ENCODE measurements at places on chromosomes 1 and 21. TPM values are rescaled to one million over a fixed set of nuclear protein-coding genes. Genes with fewer than 3 reads are reported as not detected.

DNA sequence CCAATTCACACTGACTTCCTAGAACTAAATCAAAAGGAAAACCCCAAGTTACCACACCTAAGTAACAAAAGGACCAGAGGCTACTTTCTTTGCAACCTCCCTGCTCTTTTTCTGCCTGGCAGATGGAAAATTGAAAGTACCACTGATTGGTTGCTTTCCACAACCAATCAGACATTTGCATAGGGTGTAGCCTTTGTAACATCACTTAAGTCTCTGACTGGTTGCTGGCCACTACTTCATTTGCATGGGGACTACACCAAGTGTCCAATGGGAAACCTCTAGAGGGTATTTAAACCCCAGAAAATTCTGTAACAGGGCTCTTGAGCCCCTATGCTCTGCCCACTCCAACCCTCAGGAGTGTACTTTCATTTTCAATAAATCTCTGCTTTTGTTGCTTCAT, 365.0 kb downstream of the LTN1 start:
- no peak for DNase-seq
- no peaks in the 10 kb centered on the region for H3K36me3 ChIP-seq
- no peaks in the 10 kb centered on the region for H3K27me3 ChIP-seq
- H3K4me3 ChIP-seq: no peak overlapping the region

DNA sequence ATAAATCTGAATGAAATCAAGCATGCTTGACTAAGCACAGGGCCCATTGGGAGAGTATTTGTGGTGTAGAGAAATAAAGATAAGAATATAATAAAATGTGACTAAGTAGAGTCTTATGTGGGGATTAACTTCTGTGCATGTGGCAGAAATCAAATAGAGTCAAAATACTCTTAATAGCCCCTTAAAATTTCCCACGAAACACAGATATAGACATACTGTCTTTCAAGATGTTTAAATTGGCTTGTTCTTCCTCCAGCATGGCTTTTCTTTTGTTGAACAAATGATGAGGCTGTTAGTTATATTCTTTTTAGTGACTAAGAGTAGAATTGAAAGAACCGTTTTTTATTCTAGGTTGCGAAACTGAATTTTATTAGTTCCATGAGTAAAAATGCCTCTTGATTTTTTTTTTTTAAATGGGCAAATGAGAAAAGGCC, 112.3 kb downstream of the RPS6KC1 start:
- H3K27ac ChIP-seq: no peak overlapping the region
- no peak overlapping the region for H3K4me3 ChIP-seq
- H3K36me3 ChIP-seq: no peaks in the 10 kb centered on the region

- no peaks in the 10 kb centered on the region for H3K27me3 ChIP-seq
- H3K27ac ChIP-seq: no peak overlapping the region
- peaks cover 3% of the 10 kb centered on the region for H3K36me3 ChIP-seq
- H3K4me1 ChIP-seq: peaks cover 29% of the 10 kb centered on the region
- peak; percentile 71 for DNase-seq
- no peak overlapping the region for H3K4me3 ChIP-seq
Observed at GRCh38 chr1:22712502-22713271, 2.0 kb downstream of the EPHB2 start.

DNA sequence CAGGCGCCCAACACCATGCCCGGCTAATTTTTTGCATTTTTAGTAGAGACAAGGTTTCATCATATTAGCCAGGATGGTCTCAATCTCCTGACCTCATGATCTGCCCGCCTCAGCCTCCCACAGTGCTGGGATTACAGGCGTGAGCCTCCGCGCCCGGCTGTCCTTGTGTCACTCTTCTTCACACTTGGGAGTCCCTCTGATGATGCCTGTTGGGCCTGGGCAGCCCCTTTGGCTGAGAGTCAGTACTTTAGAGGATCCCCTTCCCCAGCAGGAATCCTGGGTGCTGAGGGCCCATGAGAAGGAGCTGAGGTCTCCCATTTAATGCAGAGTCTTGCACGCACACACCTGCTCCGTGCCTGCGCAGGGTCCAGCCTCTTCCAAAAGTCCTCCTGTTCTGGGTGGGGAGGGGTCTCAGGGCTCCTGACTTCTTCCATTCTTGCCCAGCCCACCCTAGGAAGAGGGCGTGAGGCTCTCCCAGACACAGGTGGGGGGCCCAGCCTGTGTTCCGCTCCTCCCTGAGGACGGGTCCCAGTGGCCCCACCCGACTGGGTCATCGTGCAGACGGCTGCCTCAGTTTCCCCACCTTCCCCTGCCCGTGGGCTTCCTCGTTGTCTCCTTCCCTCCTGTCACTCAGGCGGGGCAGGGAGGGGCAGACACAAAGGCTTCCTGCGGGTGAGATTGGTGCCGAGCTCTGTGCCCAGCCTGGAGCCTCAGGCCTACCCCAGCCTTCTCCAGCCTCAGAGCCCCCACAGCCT, 3.9 kb downstream of the TTLL10 start:
- H3K36me3 ChIP-seq: no peaks in the 10 kb centered on the region
- no peaks in the 10 kb centered on the region for H3K4me1 ChIP-seq
- H3K4me3 ChIP-seq: no peak overlapping the region
- DNase-seq: no peak
- no peak overlapping the region for H3K27ac ChIP-seq
- no peaks in the 10 kb centered on the region for H3K27me3 ChIP-seq

The GRHL3 gene
- total RNA-seq: 0.95 TPM

DNA sequence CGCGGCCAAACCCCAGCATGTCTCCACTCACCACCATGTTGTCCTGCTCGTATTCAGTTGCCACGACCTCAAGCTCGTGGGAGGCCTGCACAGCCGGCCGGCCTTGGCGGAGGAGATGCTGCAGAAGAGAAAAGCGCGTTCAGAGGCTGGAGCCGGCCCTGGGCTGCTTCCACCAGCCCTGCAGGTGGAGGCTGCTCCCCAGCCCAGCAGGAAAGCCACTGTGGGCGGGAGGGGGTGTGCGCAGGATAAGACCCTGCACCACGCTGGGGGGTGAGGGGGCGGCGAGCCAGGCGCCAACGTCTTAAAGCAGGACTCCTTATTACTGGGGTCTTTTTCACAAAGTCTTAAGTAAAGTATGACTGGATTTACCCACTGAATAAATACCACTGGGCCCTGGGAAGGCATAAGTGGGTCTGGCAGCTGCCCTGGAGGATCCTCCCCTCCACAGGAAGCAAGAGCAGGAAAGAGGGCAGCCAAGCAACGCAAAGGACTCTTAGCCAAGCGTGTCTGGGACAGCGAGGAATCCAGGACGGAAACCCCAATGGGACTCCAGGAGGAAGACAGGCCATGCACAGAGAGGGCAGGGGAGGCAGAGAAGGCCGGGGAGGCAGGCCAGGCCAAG, 104.8 kb downstream of the NPHP4 start:
- no peaks in the 10 kb centered on the region for H3K27me3 ChIP-seq
- no peak for DNase-seq
- H3K4me1 ChIP-seq: no peaks in the 10 kb centered on the region
- peaks cover 24% of the 10 kb centered on the region for H3K36me3 ChIP-seq

The FAM110D gene
- total RNA-seq: 1.1 TPM

The DENND2D gene
- 39.3 TPM for total RNA-seq

The APOBEC4 gene
- 3.3 TPM for total RNA-seq

The FCRL3 gene
- 0.61 TPM for total RNA-seq

The VANGL1 gene
- total RNA-seq: 7.6 TPM

DNA sequence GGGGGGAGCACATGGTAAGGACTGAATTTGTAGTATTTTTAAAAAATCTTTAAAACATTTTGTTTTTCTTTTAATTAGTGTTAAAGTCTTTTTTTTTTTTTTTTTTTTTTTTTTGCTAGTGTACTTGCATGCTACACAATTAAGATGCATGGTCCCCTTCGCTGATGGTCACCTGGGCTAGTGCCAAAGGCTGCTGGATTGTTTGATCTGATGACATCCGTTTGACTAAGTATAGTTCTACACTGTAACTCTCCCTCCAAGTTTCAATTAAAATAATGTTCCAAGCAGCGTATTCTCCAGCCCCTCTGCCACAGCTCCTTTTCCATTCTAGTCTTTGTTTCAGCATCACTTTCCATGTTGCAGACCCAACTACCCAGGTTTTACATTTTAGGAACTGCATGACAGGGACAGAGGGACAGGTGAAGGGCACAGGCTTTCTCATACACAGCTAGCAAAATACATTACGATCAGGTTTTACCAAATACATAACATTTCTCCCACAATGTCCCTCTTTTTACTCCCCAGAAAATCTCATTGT, 852 bp upstream of the RAVER2 start:
- no peak overlapping the region for H3K4me3 ChIP-seq
- no peaks in the 10 kb centered on the region for H3K27me3 ChIP-seq
- DNase-seq: no peak
- H3K4me1 ChIP-seq: no peaks in the 10 kb centered on the region
- H3K27ac ChIP-seq: peak overlapping the region; percentile 67

- no peaks in the 10 kb centered on the region for H3K36me3 ChIP-seq
- H3K4me1 ChIP-seq: peaks cover 4% of the 10 kb centered on the region
- no peak for DNase-seq
- H3K27ac ChIP-seq: no peak overlapping the region
- no peak overlapping the region for H3K4me3 ChIP-seq
- no peaks in the 10 kb centered on the region for H3K27me3 ChIP-seq
Observed at GRCh38 chr1:81228926-81229325, 571.8 kb upstream of the ADGRL2 start.

- peaks cover 55% of the 10 kb centered on the region for H3K36me3 ChIP-seq
- no peak overlapping the region for H3K27ac ChIP-seq
- DNase-seq: no peak
- H3K4me3 ChIP-seq: no peak overlapping the region
- H3K4me1 ChIP-seq: no peaks in the 10 kb centered on the region
Observed at GRCh38 chr1:11828511-11828910, 19.1 kb downstream of the NPPA start.

DNA sequence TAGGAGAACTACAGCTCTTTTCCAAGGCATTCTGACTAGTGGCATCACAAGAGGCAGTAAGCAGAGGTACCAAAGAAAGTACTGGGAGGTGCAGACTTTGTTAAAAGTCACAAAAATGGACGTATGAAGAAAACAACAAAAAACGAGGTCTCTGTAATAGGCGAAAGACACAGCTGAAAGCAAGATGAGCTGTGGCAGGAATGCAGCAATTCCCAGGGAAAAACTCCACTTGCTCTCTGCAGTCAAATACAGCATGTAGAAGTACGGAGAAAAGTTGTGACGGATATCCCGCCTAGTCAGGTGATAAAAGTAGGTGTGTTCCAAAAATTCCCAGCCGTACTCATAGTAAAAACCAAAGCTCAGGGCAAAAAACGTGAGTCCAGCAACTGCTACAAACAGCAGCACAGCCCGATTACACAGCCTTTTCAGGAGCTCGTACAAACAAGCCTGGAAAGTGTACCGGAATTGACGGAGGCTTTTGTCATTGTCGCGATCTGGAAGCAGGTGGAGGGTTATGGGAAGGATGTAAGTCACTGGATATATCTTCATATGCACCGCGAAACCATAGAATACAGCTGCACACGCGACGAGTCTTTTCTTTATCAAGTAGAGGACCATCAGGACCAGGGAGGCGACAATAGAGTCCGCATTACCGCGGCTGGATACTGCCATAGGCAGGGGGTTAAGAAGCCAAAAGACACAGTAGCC, 979 bp downstream of the PIGM start:
- H3K36me3 ChIP-seq: no peaks in the 10 kb centered on the region
- peaks cover 12% of the 10 kb centered on the region for H3K4me1 ChIP-seq
- H3K27ac ChIP-seq: peak overlapping the region; percentile 58
- DNase-seq: no peak

The SYNC gene
- total RNA-seq: 15.4 TPM

The NLRP3 gene
- 6.7 TPM for total RNA-seq

The FCN3 gene
- total RNA-seq: 611 TPM

GRCh38 chr1:22328331-22329147, 123.1 kb upstream of the ZBTB40 start:
- no peak overlapping the region for H3K27ac ChIP-seq
- H3K27me3 ChIP-seq: no peaks in the 10 kb centered on the region
- H3K4me1 ChIP-seq: peaks cover 11% of the 10 kb centered on the region
- H3K4me3 ChIP-seq: no peak overlapping the region

DNA sequence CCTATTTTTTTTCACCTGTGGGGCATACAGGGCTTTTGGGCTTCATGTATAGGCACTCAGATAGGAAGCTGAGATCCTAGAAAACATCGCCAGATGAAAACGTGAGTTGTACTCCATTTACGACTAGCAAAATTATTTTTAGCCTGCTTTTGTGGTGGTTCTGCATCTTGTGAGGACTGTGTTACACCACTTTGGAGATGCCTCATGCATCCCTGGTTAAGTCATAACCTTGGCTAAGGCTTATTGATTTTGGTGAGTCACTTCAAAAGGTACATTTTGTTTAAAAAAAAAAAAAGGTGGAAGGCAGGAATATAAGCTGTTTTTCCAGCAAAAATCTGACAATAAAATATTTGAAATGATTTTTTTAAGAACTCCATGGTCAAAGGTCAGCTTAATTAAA, 101.8 kb upstream of the OLFM3 start:
- H3K36me3 ChIP-seq: no peaks in the 10 kb centered on the region
- H3K4me1 ChIP-seq: no peaks in the 10 kb centered on the region
- H3K27me3 ChIP-seq: no peaks in the 10 kb centered on the region
- H3K27ac ChIP-seq: no peak overlapping the region
- DNase-seq: no peak

GRCh38 chr21:16179773-16180172, 450.0 kb downstream of the USP25 start:
- DNase-seq: no peak
- H3K4me3 ChIP-seq: no peak overlapping the region
- peaks cover 5% of the 10 kb centered on the region for H3K4me1 ChIP-seq

GRCh38 chr21:46456750-46457149, 1.9 kb upstream of the DIP2A start:
- no peak overlapping the region for H3K27ac ChIP-seq
- H3K4me3 ChIP-seq: no peak overlapping the region
- H3K4me1 ChIP-seq: peaks cover 25% of the 10 kb centered on the region
- H3K36me3 ChIP-seq: no peaks in the 10 kb centered on the region
- DNase-seq: no peak

DNA sequence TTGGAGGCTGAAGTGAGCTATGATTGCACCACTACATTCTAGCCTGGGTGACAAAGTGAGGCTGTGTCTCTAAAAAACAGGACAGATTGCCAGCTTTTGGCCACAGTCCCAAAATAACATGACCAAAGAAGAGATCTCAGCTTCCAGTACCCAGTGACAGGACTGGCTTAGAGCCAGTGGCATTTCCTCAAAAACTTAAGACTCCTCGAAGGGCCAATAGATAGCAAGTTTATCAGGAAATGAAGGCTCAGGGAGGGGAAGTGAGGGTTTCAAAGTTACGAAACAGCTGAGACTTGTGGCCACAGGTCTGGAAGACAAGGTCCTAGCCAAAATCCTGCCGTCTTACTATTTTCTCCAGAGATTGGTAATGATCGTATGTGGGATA, 6.3 kb upstream of the TMEM39B start:
- no peaks in the 10 kb centered on the region for H3K27me3 ChIP-seq
- peaks cover 6% of the 10 kb centered on the region for H3K36me3 ChIP-seq

- H3K36me3 ChIP-seq: no peaks in the 10 kb centered on the region
- H3K4me3 ChIP-seq: peak overlapping the region; percentile 62
- H3K4me1 ChIP-seq: peaks cover 5% of the 10 kb centered on the region
- peak; percentile 55 for DNase-seq
Observed at GRCh38 chr1:161440312-161440894, 64.9 kb upstream of the FCGR2A start.

The ADCY10 gene
- total RNA-seq: not detected

DNA sequence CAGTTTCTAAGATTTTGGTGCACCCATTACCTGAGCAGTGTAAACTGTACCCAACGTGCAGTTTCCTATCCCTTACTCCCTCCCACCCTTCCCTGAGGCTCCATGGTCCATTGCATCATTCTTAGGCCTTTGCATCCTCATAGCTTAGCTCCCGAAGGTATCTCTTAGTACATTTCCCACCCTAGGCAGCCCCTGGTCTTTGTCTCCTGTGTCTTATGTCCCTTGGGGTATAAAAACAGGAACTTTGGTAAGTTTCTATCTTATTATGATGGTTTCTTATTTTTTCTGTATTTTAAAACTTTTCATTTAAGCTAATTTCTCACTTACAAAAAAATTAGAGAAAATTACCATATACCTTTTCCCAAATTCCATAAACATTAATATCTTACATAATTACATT, 78.1 kb downstream of the URB2 start:
- no peak for DNase-seq
- H3K4me3 ChIP-seq: no peak overlapping the region
- H3K27me3 ChIP-seq: no peaks in the 10 kb centered on the region
- H3K36me3 ChIP-seq: no peaks in the 10 kb centered on the region

Data from lung (tissue), 17 donors.